ENCODE measurements at places on chromosomes 2 and 18.
A peak's percentile ranks its signal among the peaks of the same experiment; 100 is the strongest.

DNA sequence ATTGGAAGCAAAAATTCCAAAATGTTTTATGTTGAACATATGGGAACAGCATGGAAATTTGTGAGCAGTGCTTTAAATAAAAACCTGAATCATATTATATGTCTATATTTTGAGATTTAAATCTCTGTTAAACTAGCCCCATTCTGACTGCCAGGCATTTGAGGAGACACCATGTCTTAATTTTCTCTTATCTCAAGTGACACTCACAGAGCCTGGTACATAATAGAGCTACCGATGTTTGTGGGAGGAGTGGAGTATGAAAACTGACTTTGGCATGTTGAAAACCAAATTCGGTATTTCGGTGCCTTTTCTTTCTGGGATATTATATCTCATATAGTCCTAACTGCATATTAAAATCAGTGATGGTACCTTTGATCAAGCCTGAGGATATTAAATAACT is 124.1 kb downstream of the PTPRM start:
- no peak for DNase-seq

DNA sequence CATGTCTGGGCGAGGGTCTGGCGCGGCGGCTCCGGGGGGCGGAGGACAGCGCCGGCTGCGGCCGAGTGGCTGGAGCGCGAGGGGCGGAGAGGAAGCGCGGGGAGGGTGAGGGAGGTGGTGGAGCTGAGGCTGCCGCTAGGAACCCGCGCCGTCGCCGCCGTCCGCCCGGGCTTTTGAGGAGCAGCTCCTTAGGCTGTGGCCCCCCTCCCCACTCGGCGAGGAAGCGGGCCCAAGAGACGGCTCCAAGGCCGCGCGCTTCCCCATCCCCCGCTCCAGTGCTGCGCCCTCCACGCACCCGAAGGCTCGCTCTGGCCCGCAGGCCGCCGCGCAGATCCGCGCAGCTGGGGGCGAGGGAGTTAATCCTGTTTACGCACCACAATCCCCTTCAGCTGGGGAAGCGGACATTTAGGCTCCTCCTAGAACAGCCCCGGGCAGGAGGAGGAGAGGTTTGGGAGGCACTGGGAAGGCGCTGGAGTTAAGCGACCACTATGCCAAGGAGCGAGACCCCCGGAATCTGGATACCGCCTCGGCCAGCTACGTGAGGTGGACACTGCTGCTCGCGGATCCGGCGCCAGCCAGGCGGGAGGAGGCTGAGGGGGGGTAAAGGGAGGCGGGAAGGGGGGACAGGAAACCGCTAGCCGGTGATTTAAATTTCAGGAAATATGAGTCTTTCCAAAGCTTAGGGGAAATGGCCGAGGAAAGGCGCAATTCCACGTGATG is at the start of gene CNRIP1:
CNRIP1 (minus strand) TSS at position 552 of the 720 bp plus-strand sequence; CDS start at position 3, 549 bp downstream.
- DNase-seq: no peak

DNA sequence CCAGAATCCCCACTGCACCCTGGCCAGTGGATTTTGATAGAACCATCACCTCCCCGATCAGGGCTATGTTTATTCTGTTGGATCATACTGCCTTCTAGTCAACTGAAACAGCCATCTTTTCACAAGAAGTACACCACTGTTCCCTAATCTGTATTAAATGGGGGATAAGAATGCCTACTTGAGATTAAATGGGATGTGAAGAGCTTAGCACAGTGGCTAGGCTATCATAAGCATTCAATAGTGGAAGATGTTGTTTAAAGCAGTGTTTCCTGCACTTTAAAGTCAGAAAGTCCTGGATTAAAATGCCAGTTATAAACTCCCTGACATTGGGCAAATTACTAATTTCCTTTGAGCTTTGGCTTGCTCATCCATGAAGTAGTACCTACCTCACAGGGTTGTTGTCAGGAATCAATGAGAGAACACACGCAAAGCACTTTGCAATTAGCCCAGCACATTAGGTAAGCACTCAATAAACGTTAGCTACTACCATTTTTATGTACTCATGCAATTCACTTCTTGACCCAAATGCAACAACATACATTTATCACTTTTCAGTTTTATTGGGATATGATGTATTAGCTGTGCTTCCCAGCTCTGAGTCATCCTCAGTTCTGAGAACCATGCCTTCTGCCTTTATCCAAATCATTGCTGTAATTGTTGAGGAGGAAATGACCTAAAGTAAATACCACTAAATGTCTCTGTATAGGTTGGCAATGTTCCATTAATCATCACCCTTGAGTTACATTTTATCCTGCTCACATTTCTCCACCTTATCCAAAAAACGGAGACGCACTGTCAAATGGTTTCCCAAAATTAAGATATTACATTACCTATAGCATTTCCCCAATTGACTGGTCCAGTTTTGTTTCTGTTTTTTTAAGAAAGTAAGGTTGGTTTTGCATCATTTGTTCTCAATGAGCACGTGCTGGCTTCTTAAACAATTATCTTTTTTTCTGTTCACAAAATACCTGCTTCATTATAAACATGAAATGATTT is 2.1 kb downstream of the TMEM247 start:
- no peak for DNase-seq

DNA sequence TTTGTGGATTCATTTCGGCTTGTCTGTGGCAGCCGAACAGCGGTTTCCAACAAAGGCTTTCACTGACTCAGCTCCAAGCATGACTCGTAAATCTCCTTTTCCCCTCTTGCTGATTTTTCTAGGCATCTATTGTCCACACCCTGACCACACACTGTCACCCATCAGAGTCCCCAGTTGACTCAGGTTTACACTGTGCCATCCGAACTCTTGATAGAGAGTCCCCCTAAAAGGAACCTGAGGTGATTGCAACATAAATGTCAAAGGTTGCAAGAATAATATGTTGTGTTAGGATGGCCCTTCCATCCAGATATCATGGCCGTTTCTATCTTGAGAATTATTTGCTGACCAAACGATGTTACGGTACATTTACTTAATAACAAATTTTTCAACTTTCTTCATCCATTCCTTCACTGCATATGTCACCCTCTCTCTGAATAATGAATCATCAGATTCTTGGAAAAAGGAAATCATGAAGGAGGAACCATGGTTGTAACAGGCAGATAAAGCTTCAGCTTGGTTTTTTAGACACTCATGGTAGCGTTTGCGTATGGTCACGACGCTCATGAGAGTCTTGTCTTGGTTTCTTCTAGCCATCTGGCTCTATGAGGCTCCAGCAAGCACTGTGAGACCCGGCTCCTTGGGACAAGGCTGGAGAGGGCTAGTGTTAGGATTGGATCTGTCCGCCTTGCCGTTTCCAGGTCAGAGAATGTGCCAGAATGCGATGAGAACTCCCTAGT is 72.1 kb downstream of the NPAS2 start:
- DNase-seq: no peak

- no peak for DNase-seq
Measured at GRCh38 chr2:103232865-103233264, 471.0 kb downstream of the TMEM182 start.

DNA sequence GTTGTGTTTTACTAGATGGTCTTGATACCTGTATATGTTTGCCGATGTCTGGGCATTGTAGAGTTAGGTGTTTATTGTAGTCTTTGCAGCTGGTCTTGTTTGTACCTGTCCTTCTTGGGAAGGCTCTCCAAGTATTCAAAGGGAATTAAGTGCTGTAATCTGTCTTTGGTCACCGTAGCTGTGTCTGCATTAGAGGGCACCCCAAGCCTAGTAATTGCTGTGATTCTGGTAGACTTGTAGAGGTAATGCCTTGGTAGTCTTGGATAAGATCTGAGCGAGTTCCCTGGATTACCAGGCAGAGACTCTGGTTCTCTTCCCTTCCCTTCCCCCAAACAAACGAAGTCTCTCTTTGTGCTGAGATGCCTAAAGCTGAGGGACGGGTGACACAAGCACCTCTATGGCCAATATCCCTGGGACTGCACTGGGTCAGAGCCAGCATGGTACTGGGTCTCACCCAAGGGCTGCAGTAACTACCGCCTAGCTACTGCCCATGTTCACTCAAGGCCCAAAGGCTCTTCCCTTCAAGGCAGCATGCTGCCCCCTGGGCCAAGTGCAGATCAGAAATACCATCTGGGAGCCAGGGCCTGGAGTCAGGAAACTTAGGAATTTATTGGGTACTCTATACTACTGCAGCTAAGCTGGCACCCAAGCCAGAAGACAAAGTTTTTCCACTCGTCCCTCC is 27.1 kb downstream of the STPG4 start:
- no peak for DNase-seq

DNA sequence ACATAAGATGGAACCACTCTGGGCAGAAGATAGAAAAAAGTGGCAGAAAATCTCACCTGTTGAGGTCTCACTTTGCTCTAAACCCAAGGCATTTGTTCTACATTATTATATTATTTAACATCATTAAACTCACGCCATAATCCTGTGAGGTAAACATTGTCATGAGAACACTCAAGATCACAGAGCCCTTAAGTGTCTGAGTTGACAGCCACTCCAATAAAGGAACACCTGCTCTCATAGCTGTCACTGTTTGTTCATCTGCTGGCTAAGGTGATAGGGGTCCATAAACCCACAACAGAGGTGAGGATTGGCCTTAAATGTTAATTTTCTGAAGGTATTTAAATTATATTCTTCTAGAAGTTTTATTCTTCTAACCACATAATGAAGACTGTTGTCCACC is 439.7 kb downstream of the RIT2 start:
- DNase-seq: no peak

DNA sequence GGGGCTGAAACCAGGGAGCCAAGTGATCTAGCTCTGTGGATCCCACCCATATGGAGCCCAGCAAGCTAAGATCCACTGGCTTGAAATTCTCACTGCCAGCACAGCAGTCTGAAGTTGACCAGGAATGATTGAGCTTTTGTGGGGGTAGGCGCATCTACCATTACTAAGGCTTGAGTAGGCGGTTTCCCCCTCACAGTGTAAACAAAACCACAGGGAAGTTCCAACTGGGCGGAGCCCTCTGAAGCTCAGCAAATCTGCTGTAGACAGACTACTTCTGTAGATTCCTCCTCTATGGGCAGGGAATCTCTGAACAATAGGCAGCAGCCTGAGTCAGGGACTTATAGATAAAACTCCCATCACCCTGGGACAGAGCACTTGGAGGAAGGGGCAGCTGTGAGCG is 96.7 kb downstream of the CCDC148 start:
- no peak for DNase-seq

- DNase-seq: no peak
Measured at GRCh38 chr2:31070339-31071125, 67.7 kb downstream of the GALNT14 start.

DNA sequence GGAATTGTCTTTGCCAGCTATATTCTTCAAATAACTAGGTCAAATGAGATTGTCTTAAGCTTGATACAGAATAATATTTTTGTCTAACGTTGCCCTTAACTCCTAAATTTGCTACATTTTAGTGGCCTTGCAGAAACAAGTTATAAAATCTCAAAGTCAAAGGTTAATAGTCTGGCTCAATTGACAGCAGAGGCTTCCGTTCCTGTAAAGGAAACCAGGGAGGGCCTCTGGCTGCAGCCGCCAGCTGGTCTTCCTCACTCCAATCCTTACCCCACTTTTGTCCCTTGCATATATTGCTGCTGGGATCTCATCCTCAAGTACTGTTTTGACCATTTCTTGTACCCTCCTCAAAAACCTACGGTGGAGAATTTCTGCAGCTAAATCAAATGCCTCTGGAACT is 17.1 kb downstream of the CYB5A start:
- DNase-seq: no peak

DNA sequence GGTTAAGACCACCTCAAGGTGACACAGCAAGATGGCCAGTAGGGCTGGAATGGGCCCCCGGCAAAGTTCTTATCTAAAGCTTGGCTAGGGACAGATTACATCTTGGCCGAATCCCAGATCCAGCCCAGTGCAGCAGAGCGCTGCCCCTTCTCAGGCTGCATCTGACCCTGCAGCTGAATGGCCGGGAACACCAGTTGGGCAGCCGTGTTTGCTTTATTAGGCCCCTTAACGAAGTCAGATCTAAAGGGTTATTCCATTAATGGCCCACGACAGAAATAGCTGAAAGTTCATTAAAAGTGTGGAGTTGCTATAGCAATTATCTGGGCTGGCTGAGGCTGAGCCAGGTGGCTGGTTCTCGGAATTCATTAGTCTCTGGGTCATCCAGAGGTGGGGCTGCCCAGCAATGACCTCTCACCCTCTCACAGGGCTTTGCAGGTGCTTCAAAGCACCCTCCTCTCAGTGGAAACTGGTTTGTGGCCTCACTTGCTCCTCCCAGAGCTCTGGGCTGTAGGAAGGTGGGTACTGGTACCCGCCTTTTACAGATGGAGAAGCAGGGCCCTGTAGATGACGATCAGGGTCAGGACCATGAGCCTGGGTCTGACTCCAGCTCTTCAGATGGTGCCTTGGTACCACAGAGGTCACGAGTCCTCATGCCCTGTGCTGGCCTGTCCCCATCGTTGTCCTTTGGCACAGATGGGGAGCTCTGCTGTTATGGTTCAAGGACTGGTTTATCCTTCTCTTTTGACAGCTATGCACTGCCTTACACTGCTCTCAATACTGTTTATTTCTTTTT is 68.8 kb downstream of the EMX1 start:
- DNase-seq: no peak

- DNase-seq: no peak
Measured at GRCh38 chr2:66095820-66096345, 339.0 kb upstream of the MEIS1 start.

DNA sequence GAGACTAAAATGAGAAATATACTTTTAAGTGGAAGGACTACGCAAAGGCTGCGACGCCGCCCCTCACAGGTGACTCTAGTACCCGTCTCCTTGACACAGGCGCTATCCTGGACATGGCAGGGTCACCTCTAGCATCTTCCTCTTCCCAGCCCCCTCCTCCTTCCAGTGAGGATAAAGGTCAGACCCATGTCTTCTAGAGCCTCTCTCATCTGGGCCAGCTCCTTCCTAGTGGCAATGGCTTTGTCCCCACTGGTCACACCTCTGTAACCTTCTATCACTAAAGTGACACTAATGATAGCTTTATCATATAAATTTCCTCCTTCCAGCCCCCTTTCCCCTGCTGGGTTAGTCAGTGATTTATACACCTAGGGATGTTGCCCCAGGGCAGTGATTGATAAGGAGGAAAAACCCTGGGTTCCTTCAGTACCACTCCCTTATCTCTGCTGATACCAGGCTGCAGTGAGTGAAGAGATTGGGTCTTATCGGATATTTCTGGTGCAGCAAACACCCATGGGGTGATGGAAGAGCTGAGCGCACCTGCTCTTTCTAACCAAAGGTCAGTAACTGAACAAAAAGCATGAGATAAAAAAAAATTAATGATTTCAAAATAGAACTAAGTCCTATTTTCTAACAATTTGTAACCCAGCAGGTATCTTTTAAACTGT is 62.0 kb upstream of the FZD5 start:
- DNase-seq: no peak

- DNase-seq: peak; percentile 70
Measured at GRCh38 chr2:231601356-231602229, 8.9 kb downstream of the TEX44 start.

- no peak for DNase-seq
Measured at GRCh38 chr2:230798769-230799399, 65.9 kb upstream of the ITM2C start.

GRCh38 chr18:26307161-26307773 is 81.0 kb downstream of the TAF4B start:
- no peak for DNase-seq

DNA sequence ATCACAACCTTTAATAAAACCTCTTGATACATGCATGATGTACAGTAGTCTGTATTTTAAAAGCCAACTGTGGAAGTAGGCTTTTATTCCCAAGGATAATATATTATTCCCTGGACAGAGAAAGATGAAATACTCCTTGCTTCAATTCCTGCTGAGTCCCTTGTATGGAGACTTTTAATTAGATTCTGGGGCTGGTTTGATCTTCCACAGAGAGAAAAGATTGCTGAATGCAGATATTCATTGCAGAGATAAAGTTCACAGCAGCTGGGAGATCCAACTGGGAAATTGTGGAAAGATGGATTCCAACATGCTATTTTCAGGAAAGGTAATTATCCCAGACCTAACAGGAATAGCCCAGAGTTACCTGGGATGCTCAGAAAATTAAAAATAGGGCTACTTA is 607.0 kb upstream of the HS6ST1 start:
- DNase-seq: no peak

Data from stimulated activated CD8-positive, alpha-beta memory T cell treated with anti-CD3 and anti-CD28 coated beads, Interleukin-2, amount 100 ng/mL, for 1 hour (primary cell).